Stimulated activated CD4-positive, alpha-beta T cell treated with anti-CD3 and anti-CD28 coated beads, TNF-alpha, amount 100 ng/mL, for 48 hours (primary cell): ENCODE measurements at places on chromosomes 4 and X.

- no peak for DNase-seq
Observed at GRCh38 chr4:24517676-24518075, 66.7 kb downstream of the DHX15 start.

DNA sequence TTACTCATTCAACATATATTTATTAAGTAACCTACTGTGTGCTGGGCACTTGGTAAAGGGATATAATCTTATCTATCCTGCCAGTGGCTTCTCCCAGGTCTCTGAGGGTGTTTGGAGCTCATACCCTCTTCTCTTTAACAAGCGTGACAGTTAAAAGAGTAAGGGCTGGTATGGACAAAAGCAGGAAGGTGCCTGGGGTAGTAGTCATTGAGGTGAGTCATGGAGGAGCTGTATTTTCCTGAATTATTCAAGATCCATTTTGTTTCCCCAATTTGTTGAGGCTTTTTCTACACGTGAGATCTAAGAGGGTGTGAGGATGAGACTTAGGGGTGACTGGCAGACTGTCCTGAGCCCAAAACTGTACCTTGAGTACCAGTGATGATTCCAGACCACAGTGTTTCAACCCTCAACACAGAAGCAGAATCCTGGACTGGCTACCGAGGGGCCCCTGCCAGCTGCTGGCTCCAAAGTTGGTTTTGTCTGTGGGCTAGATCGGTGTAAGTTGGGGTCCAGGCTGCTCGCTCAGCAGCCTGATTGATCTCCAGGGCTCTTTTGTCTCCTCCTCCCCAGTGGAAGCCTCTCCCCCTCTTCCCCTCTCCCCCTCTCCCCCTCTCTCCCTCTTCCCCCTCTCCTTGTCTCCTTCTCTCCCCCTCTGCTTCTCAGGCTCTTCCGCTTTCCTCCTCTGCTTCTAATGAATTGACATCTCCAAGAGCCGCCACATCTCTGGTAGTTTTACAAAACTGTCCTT, at the start of gene DRP2:
TSS of gene DRP2 (plus strand) at position 671 of the 748 bp plus-strand sequence. CDS start 11,862 bp downstream, outside the sequence.
- DNase-seq: no peak

DNA sequence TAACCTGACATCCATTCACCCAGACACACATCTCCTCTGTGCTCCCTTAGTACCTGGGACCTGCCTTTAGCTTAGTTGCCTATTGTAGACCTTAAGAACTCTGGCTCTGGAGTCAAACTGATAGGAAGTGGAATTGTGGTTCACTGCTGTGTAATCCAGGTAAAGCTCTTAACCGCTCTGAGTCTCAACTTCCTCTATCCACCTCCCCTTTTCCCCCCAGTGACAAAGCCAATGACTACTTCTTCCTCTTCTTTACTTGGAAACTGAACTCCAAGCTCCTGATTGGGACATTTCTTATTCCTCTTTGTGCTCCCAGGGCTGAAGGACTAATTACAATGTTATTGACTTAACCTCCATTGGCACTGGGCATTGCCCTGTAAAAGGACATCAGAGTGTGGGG, 94.1 kb downstream of the DRD5 start:
- DNase-seq: no peak

GRCh38 chrX:23799469-23800065, 16.6 kb downstream of the SAT1 start:
- DNase-seq: no peak

GRCh38 chr4:89256203-89256800, 51.3 kb downstream of the GPRIN3 start:
- DNase-seq: no peak

- no peak for DNase-seq
Observed at GRCh38 chr4:70914000-70914399, 11.8 kb downstream of the MOB1B start.

DNA sequence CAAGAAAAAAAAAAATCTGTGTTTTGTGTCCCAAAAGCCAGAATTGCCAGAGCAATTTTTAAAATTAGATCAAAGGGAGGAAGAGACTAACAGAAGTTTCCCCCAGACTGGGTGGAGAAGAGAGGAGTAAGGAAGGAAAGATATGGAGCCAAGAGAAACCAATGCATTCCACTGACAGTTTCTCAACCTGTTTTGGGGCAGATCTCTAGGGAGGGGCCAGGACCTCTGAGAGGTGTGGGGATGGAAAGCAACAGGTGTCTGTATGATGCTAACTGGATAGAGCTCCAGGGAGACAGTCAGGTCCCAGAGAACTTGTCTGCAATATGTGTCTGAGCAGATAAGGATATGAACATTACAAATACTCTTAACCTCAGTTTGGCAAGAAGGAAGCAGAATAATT, 22.7 kb upstream of the GAB1 start:
- no peak for DNase-seq

DNA sequence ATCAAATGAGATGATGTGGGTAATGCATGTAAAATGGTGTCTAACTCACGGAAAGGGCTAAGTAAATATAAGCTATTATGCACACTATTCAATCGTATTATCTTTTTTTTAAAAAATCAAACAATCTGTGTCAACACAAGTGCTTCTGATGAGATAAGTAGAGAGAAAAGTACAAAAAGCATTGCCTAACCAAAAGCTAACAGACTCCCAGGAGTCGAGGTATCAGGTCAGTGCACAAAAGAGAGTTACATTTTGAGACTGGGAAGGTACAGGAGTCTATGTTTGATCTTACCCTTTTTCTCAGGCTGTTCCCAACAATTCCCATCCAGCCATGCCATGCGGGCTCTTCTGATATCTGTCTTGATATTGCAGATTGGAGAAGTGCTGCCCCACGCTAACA, 203.3 kb upstream of the ZIC3 start:
- no peak for DNase-seq
